ENCODE measurements at places on chromosomes 11 and 22. TPM values are rescaled to one million over a fixed set of nuclear protein-coding genes. Genes with fewer than 3 reads are reported as not detected.

The DDI1 gene
- total RNA-seq: not detected

GRCh38 chr11:130865091-130865773 lies 51.0 kb downstream of the SNX19 start:
- DNase-seq: peak; percentile 33

GRCh38 chr11:9982127-9982795 lies 311.8 kb downstream of the SBF2 start:
- peak; percentile 92 for DNase-seq

The PDGFB gene
- total RNA-seq: 1.2 TPM

The ZP1 gene
- total RNA-seq: 0.57 TPM

Data from LHCN-M2 (cell line).